GM18507 (cell line): ENCODE measurements at places on chromosomes 12 and 14.
A peak's percentile ranks its signal among the peaks of the same experiment; 100 is the strongest.

GRCh38 chr12:102958073-102958829 lies 777 bp downstream of the ASCL1 start:
- DNase-seq, result peak; percentile 39

DNA sequence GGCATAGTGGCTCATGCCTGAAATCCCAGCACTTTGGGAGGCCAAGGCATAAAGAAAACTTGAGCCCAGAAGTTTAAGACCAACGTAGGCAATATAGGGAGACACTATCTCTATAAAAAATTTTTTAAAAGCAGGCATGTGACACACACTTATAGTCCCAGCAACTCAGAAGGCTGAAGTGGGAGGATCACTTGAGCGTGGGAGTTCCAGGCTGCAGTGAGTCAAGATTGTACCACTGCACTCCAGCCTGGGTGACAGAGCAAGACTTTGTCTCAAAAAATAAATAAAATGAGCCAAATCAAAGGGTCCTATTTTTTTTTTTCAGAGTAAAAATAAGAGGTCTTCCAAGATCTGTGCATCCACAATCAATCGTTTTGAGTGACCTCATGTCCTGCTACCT lies 237.6 kb downstream of the SLC16A7 start:
- no peak for DNase-seq

DNA sequence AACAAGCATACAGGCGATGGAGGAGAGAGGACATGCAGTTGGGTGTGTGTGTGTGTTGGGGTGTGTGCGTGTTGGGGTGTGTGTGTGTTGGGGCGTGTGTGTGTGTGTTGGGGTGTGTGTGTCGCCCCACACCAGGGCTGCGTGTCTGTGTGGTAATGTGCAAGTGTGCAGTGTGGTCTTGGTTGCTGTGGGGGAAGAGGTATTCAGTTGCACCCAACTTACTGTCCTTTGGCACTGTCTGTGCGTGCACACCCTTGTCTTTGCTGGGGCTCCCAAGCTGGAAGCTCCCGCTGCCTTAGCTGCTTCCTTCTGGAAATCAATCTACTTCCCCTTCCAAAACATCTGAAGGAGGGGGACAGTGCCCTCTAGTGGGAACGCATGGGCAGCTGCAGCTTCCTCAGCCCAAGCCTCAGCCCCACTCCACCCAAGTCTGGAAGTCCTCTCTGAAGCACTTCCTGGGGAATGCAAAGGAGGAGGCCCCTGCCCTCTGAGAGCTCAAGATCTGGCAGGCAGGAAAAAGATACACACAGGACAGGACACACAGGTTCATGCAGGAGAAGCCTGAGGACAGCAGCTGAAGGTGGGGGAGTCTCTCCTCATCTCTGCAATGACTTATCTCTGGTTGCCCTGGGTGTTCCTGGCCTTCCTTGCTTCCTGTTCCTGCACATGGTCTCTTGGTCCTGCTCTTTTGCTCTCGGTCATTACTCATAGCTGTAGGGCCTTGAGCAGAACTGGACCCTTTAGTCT lies 13.1 kb downstream of the ASIC1 start:
- DNase-seq, result no peak

DNA sequence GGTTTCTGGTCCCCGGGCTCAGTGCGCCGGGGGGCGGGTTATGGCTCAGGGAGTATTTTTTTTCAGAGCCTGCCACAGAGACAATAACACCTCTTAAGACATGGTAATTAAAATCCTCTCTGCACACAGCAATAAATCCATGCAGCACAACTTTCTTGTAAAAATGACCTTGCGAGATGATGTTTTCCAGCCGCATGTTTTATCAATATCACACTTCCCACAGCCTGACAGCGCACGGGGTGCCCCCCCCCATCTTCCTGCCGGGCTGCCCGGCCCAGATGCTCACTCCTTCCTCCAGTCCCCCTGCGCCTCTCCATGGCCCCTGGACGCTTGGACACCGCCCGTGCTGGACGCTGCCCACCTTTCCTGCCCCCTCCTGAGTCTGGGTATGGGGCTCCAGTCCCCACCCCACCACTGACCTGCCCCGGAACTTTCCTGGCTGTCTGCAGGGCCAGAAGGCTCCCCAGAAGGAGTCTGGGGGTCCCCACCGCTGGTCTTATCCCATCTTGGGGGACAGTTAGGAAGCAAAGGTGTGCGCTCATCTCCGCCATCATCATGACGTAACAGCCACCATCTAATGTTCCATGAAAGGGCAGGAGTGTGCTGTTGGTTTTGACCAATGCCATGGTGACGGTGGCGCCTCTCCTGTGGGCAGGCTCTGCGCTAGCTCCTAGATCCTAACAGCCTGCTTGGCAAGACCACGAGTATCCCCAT lies 182.9 kb downstream of the KIF26A start:
- no peak for DNase-seq

- DNase-seq, result no peak
Measured at GRCh38 chr12:97960741-97961608, 498.4 kb downstream of the RMST start.

DNA sequence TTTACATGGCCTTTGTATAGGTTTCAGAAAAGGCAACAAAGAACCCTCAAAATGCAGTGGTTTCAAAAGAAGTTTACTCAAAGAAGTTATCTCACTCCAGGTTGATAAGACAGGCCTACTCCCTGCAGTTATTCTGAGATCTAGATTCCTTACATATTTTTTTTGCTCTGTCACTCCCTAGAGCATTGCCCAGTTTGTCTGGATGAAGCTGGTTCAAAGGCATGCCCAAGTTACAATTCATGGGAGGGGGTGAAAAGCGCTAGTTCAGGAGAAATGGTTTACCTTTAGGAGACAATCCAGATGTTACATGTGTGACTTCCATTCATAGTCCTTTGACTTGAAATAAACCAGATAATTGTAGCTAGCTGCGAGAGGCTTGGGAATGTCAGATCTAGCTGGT lies 115.0 kb downstream of the TPH2 start:
- no peak for DNase-seq

DNA sequence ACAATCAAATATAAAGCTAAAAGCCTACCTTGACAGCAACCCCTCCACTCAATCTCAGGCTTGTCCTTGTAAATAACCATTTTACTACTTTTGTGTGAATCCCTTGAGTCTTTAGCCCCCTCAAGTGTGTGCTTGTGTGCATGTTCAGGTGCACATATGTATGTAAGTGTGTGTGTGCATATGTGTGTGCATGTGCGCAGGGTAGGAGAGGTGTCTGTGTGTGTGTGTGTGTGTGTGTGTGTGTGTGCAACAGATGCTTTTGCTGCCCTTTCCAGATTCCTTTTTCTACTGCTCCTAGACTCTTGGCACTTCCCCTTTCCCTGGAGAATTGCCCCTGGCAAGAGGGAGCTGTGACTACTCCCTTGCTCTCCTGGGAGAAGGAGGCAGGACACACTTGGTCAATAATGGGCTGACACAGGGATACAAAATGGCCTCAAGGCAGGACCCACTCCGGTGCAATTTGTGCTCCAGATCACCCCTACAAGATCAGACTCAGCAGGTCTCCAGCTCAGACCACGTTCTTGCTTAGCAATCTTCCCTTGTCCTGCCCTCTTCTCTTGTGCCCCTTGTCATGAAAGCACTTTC lies 73.4 kb downstream of the IFNG start:
- no peak for DNase-seq

- no peak for DNase-seq
Measured at GRCh38 chr12:110934093-110934852, 13.9 kb upstream of the MYL2 start.

DNA sequence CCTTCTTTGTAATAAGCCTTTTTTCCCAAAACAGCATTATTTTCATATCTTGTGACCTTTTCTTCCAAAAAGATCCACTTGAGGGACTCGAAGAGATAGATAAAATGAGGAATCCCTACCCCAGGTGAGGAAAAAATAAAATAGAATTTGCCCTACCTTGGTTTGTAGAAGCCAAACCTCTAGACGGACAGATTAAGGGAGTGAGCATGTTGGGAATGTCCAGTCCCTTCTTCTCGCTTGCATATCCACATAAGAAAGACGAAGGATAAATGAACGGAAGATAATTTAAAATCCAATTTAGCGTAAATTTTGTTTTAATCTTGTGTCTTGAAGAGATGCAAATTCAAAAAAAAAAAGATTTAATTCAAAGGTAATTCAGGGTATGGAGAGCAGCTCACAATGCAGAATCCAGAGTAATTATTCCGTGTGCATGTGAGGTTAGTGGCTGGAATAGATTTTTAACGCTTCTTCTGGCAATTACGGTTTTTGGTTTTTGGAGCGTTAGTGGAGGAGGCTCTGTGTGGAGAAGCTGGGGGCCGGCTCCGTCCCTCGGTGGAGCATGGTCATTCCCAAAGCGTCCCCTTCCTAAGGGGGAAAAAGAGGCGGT lies 1.5 kb downstream of the GRIN2B start:
- DNase-seq, result no peak

DNA sequence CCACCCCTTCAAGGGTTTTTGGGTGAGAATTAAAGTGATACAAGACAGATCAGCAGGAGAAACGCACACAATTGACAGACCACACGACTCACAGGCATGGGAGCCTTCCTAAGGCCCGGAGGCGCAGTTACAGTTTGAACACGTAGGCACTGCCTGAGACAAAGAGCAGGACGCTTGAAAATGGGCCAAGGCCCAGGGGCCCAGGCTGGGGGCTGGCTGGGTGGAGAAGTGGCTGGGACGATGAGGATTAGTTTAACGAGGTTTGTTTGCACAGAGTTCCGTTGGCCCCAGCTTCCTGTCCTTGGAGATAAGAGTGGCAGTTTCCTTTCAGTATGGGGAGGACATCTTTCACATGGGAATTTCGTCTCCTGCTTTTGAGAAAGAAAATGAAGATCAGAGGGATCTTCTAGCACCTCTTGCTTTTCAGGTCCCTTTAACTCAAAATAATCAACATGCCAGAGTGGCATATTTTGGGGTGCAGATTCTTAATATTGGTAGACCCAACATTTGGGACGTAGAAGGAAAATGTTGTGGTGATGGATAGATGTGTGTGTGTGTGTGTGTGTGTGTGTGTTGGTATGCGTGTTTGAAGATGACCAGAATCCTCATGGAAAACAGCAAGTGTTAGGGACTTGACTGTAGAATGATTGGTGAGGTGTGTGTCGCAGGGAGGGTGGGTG lies 44.6 kb downstream of the DLK1 start:
- no peak for DNase-seq

GRCh38 chr14:92433407-92433806 lies 80.2 kb upstream of the RIN3 start:
- no peak for DNase-seq
